Anterior cingulate cortex (tissue), 58 donors: ENCODE measurements at places on chromosomes 7 and 10.

DNA sequence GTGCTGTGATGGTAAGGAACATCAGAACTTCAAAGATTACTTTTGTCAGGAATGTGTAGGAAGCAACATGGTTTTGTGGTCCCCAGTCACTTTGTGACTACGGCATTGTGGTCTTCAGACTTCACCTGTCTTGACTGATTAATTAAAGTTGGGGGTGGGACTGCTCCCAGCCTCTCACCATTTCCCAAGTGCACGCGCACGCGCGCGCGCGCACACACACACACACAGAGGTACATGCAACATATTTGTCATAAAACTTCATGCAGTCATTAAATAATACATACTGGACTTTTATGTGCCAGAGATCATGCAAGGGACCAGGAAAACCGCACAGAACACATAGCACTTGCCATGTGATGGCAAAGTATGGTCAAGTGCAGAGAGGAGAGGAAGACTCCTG, 181.2 kb downstream of the EVX1 start:
- DNase-seq, result no peak

DNA sequence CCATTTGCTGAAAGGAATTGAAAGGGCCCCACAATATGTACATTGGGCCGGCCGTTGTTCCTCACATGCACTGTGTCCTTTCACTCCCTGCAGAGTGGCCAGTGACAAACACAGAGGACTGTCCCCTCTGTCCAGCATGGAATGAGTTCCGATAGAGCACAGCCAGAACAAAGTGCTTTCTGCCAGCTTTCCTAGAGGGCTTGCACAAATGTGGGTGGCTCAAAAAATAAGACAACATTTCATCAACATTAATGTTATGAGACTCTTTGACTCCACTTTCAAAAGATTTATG, 2.4 kb downstream of the PKD2L1 start:
- peak; percentile 15 for DNase-seq

DNA sequence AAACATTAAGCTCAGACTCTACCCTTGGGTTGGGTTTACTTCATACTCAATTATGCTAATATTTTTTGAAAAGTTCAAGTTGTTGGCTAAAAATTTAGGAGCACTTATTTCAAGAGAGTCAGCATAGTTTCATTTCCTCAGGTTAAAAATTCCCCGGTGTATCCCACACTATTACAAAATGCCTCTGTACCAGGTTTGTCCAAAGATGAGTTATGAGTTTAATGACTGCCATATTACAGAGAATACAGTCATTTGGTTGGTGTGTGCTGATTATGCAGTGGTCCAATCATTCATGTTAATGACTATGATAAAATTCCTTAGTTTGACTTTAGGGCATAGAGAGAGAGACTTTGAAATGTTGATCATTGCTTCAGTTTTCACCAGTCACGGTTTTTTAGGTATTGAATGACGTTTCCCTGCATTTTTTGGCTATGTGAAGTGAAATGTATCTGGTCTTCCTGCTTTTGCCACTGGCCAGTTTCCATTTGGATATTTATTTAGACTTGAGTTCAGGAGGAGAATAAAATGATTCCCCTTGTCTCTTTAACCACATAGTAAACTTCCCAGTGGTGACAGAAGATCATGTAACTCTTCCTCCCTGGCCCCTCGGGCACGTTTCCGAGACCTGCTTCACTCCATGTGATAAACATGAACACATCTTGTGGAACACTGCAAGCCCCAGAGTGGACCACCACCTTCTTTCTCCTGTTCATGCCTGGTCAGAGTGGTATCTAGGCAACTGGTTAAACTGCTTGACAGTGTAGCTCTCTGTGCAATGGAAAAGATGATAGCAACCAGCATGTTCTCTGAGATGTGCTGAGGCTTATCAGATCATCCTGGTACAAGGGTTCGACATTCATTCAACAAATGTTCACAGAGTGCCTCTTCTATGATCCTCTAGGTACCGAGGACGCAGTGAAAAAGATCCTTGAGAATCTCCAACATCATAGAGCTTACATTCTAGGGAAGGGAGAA, 153.6 kb downstream of the CACNB2 start:
- DNase-seq, result no peak

DNA sequence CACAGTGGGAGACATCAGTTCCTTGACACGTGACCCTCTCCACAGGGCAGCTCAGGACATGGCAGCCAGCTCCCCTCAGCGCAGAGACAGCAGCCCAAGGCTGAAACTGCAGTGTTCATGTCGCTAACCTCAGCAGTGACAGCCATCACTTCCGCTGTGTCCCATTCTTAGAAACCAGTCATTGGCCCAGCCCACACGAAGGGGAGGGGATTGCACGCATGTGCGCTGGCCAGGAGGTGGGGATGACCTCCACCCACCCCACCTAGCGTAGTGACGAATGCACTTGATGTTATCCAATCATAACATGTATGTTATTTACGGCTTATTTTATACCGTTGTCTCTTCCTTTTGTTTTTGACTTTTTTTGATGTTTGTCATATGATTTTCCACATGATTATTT, 36.9 kb upstream of the EGFR start:
- no peak for DNase-seq

DNA sequence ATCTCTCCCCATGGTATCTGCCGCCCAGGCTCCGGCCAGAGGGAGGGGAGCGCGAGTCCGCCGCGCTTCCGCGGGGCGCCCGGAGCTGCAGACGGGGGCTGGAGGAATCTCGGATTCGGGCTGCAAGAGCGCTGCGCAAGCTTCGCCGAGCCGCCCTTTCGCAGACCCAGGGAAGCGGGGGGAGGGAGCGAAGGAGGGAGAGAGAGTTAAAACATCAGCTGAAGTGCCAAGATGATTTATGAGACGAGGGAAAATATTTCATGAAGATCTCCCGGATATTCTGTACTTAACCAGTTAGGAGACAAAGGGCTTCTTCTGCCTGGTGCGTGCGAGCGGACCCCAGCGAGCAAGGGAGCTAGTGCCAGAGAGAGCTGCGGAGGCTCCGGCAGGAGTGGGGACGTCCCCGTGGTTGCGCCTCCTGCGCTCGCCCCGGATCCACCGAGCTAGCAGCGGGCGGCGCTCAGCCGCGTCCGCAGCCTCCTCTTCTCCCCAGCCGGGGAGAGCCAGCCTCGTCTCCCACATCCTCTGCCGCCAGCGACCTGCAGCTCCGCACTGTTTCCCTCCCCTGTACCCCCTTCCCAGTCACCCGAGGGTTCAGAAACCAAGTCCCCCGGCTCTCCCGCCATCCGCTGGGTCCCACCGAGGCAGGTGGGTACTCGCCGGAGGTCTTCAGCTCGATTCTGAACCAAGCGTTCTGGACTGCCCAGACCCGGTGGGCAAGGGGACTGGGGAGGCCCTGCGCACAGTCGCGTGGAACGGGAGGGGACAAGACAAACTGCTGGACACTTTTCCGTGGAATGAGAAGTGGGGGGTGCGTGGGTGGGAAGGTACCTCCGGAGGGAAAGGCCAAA, 1.0 kb upstream of the PAX2 start:
- no peak for DNase-seq

DNA sequence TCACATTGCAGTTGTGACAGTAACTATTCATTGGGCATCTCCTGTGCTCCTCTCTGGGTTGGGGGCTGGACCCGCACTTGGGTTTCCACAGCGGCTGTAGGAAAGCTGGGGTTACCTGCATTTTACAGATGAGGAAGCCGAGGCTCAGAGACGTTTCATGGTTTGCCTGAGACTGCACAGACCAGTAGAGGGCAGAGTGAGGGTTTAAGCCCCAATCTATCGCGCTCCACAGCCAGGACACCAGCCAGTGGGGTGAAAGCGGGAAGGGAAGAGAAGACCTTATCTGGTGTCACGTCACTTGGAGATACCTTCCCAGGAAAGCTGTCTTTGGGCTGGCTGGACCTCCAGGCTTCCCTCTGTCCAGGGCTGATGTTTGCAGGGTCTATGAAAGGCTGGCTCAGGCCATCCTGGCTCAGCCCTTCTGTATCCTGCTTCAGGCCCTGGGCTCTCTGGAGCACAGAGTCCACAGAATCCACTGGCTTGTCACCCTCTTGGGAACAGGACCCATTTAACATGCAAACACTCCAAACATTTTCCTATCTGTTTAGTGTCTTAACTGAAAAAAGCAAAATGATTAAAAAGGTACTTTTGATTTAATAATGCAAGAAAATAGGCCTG, 167.7 kb downstream of the EMX2 start:
- no peak for DNase-seq

DNA sequence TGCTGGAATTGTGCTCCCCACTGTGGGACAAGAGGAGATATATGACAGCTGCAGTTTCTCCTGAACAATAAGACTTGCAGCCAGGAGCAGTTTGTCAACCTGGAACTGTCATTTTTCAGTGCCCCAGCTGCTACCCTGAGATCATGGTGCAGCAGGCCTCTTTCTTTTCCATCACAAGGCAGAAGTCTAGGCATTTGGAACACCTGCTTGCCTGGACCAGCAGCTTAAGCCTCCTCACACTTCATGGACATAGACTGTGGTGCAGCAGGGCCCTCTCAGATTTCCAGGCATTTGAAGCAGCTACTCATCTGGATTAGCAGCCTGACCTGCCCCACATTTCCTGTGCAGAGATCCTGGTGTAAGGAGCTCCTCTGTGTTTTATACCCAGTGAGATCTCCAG, 450.7 kb upstream of the TEX47 start:
- DNase-seq, result no peak

- DNase-seq, result no peak
These were observed 26.6 kb downstream of the ESYT2 start for GRCh38 chr7:158802535-158803366.

- no peak for DNase-seq
These were observed 7.6 kb downstream of the ARL5B start for GRCh38 chr10:18666810-18667209.

- no peak for DNase-seq
These were observed 1.2 kb downstream of the CYREN start for GRCh38 chr7:135169141-135169963.

DNA sequence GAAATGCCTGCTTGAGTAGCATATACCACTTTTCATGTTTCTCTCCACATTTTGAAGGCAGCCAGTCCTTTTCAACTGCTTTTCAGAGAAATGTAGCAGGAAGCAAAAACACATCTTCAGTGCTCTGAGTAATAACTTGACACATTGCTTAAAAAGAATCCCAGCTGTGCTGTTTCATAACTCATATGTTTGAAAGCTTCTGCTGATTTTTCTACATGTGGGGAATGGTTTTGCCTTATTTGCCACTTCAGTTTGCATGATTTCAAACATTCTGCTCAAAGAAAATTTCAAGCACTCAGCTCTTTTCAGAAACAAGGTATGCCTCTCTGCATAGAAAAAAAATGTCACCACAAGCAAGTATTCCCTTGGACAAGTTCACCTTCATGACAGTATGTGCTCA, 732.8 kb downstream of the POM121L12 start:
- DNase-seq, result no peak

GRCh38 chr7:128831178-128831993, 1.2 kb downstream of the FLNC start:
- no peak for DNase-seq

DNA sequence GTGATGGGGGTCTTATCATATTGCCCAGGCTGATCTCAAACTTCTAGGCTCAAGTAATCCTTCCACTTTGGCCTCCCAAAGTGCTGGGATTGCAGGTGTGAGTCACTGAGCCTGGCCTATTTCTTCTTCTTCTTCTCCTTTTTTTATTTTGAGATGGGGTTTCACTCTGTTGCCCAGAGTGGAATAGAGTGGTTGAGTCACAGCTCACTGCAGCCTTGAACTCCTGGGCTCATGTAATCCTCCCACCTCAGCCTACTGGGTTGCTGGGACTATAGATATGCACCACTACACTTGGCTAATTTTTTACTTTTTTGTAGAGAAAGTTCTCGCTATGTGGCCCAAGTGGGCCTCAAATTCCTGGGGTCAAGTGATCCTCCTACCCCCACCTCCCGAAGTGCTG, 124.3 kb downstream of the SKIDA1 start:
- DNase-seq, result no peak

DNA sequence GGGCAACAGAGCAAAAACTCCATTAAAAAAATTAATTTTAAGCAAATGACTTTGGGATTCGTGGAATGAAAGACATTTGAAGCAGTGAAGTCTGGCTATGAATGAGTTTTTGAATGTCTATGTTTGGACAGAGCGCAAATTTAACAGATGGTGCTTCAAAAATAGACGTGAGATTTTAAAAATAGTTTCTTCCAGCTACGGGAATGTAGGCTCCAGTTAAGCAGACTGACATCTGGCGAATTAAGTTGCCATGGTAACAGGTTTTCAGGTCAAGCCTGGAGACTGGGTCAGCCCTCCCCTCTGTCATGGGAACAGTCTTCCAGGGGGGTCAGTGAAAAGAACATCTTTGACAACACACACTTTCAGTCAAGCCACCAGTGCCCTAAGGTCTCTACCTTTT, 62.0 kb downstream of the MYOF start:
- no peak for DNase-seq

GRCh38 chr7:100607111-100607510, 4.9 kb downstream of the PCOLCE start:
- DNase-seq, result no peak

- no peak for DNase-seq
These were observed 667.4 kb upstream of the NRP1 start for GRCh38 chr10:34001831-34002230.

DNA sequence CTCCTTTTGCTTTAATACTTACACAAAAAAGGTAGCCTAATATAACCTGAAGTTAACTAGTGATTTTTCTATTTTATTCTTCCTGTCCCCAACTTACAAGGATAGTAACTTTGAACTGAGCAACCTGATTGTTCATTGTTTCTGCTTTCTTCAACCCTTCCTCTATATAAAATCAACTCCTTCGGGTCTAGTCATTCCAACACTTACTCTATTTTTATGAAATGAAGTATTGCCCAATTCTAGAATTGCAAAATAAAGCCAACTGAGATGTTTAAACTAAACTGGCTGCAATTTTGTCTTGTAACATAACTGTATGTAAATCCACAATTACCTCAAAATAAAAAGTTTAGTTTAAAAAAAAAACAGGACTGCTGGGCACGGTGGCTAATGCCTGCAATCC, 20.3 kb upstream of the DNA2 start:
- no peak for DNase-seq

DNA sequence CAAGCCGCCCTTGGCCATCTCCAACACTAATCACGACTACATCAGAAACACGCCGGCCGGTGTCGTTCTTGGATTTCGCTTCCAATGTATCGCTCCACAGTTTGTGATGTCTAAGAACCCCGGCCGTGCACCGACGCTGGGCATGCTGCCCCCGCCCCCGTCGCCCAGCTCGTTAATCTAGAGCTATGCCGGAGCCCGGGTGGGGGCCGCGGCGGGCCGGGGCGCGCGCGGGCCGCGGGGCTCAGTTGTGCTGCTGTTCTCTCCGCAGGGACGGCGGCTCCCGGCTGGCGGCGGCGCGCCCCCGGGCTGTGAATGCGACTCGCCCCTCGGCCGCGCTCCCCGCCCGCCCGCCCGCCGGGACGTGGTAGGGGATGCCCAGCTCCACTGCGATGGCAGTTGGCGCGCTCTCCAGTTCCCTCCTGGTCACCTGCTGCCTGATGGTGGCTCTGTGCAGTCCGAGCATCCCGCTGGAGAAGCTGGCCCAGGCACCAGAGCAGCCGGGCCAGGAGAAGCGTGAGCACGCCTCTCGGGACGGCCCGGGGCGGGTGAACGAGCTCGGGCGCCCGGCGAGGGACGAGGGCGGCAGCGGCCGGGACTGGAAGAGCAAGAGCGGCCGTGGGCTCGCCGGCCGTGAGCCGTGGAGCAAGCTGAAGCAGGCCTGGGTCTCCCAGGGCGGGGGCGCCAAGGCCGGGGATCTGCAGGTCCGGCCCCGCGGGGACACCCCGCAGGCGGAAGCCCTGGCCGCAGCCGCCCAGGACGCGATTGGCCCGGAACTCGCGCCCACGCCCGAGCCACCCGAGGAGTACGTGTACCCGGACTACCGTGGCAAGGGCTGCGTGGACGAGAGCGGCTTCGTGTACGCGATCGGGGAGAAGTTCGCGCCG, 1.9 kb downstream of the VWC2 start:
- no peak for DNase-seq
